Thoracic aorta (tissue), 2 donors: ENCODE measurements at places on chromosomes 12 and 14.

GRCh38 chr14:74636424-74637177, 24.6 kb upstream of the LTBP2 start:
- DNase-seq: no peak

GRCh38 chr14:22483863-22484593, 105.0 kb downstream of the DAD1 start:
- no peak for DNase-seq

GRCh38 chr14:100471441-100472093, 115.7 kb downstream of the BEGAIN start:
- no peak for DNase-seq

DNA sequence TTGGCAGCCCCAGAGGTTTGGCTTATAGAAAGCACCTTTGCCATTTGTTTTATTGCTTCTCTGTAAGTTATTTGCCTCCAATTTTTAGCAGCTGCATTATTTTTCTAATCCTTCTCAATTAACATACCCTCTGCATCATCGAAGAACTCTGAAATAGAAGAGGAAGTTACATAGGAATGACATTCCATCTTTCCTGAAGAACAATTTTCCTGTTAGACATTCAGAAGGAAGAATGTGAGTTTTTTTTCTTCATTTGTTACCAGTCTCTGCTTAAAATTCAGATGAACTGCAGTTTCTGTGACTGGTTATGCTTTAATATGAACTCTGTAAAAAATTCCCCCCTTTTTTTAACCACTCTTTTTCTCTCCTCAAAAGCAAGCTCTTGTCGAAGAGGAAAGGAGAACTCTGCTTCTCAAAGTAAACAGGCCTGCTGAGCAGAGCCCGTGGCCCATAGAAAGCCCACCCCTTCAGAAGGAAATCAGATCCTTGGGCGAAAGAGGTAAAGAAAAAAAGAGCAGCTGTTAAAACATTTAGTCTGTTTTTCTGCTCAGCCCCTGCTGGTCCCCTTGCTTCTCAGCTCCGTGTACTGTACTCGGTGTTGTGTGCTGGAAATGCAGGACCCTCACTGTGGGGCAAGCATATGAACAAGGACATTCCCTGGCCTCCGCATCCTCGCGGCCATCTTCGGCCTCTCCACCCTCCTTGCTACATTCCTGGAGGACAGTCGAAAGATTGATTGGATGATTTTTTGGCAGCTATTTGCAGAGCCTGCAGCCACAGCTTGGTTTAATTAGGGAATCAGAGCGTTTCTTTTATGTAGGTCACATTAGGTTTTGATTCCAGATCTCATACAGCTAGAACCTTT, 164.4 kb upstream of the LRIG3 start:
- no peak for DNase-seq

GRCh38 chr12:66763467-66763866, 84.6 kb upstream of the GRIP1 start:
- DNase-seq: no peak
